T-helper 1 cell (primary cell): ENCODE measurements at places on chromosomes 1 and 21.

DNA sequence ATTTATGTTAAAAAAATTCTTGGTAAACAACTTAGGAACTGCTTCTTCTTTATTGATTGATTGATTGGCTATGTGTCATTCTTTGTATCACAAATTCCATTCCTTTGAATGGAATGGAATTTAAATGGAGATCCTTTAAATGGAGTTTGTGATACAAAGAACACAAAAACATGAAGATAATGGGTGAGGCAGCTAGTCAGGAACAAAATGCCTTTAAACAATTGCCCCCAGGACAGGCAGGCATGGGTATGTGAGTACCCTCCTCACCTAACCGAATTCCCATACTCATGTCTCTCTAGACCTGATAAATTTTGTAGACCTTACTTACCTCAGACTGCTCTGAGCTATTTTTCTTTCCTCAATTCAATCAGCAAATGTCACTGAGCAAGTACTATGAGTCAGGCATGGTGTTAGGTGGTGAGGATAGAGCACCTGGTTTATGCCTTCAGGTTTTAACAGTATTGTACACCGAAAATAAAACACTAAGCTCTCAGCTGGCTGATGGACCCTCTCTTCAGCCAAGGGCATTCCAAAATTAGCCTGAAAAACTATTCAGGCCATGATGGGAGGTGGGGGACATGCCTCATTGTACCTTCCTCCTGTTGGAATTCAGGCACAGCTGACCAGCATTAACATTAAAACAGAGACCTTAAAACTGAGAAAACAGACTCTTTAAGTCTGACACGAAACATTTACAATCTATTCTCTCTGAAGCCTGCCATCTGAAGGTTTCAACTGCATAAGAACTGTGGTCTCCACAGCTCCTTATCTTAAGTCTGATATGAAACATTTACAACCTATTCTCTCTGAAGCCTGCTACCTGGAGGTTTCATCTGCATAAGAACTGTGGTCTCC is 58.9 kb downstream of the OLFML3 start:
- no peak for DNase-seq

GRCh38 chr1:35691080-35691479 is 27.6 kb downstream of the C1orf216 start:
- DNase-seq: no peak

GRCh38 chr1:30410153-30410851 is 313.1 kb downstream of the MATN1 start:
- no peak for DNase-seq

DNA sequence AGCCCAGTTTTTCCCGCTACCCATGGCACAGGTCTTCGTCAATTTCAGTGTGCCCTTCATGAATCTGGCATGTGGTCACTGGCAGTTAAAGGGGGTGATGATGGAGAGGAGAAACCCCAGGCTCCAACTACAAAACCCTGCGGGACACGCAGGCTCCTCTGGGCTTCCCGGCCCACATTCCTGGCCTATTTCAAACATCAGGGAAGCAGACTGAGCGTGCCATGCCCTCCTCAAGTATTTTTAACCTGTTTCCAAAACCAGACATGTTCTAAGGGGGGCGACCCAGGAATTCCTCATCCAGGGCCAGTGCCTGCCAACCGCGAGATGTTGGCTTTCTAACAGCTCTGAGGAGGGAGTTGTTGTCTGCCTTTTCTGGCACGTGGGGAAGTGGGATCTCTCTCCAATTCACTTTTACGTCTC is 85.1 kb downstream of the CAPZB start:
- DNase-seq: no peak

DNA sequence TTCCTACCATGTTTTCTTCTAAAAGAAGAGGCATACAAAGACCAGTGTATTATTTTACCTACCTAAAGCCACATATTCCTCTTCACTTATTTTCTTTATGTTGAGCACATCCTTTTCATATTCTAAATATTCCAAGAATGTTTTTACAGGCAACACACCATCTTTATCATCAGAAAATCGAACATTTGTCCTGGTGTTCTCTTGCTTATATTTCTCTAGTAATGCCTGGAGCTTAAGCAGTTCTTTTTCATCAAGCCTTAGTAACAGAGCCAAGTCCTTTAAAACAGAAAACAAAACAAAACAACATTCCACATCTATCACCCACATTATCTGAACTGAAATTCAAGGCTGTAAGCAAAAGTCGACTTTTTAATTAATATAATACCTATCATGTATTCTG is 88.7 kb downstream of the IARS2 start:
- DNase-seq: no peak

DNA sequence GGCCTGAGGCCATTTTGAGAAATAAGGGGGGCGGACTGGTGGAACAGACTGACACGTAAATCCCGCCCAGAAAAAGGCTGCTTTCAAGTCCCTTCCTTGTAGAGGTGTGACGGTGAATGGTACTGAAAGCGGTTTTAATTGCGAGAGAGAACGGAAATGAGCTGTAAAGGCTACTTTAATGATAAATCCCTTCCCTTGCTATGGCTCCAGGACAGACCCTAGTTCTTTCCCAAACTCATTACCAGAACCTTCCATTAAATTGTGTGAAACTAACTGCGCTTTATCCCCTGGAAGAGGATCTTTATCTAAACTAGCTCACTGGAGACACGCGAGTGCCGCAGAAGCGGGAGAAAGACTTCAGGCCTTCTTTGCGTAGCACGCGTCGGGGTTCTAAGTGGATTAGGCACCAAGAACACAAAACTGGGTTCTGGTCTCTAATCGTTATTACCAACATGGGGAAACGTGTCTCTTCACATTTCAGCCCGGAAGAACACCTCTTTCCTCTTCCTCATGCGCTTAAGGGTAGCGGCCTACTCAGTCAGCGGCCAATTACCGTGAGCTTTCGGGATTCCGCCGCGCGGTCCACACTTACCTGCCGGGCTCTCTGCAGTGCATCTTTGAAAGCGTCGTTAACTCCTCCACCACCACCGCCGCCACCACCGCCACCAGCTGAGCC is 441 bp downstream of the FUBP1 start:
- DNase-seq: peak; percentile 69

DNA sequence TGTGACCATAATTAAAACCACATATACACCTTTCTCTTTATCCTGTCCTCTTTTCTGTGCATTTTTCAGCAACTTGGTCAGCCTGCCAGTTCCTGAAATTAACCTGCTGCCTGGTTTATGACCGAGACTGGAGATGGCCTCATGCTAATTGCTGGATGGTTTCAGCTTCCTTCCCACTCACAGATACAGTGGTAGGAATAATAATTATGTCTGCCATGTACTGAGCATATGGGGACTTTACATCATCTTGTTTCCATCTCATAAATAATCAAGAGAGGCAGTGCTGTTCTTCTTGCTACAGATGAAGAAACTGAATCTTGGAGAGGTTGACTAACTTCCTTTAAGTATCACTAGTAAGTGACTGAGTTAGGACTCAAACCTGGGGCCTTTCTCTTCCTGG is 148.2 kb downstream of the NOS1AP start:
- no peak for DNase-seq

DNA sequence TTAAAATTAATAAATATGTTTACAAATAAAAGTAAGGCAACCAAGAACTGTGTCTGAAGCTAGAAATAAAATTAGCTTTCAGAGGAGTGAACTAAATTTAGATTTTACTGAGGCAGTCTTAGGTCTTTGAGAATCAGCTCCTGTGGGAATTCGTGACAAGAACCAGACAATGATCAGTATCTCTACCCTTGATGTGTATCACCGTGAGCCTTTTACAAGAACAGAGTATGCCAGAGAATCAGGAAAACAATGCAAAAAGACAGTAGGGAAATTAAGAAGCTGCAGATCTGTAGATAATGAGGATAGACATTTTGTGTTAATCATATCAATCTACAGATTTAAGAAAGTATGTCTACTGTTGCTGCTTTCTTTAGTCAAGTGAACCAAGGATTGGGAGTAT is 351.0 kb downstream of the COL11A1 start:
- no peak for DNase-seq

DNA sequence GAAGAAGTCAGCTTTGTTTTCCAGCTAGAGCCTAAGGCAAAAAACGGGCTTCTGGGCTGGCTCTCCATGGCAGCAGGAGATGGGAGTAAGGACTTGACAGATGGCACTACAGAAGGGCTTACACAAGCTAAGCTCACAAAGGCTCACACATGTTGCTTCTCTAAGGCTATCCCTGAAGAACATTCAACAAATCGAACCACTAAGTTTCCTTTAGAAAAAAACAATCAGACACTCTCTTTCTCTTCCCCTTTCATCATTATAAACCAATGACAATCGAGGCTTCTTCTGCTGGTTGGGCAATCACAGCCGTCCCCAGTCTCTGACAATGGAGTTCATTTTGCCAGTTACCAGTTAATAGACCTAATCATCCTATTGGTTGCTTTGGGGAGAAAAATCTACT is 40.5 kb downstream of the TRIT1 start:
- DNase-seq: no peak

- no peak for DNase-seq
These were observed 359.9 kb downstream of the PCP4 start for GRCh38 chr21:40227096-40227495.

GRCh38 chr21:32572574-32573420 is 12.5 kb downstream of the TCP10L start:
- no peak for DNase-seq

- no peak for DNase-seq
These were observed 3.7 kb downstream of the CCDC24 start for GRCh38 chr1:43994794-43995790.

DNA sequence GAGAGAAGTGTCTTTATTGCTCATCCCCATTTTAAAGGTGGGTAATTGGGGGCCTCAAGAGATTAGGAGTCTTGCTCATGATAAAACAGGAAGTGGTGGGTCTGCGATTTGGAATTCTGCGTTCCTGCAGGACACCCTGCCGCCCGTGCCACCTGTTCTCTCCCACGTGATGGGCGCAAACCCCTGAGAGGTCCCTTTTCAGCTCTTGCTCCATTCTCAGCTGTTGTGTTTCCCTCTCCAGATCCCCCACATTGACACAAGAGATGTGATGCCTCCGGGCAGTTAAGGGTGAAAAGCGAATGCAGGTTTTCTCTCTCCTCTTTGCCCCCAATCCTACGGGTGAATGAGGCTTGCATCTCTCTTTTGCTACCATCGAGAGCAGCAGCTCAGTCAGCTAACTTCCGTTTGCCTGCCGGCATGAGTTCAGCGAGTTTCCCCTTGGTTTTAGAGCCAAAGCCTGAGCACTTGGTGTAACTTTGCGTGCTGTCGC is 57.5 kb downstream of the KIF26B start:
- DNase-seq: no peak

GRCh38 chr1:61828805-61829204 is 86.5 kb downstream of the PATJ start:
- DNase-seq: no peak

DNA sequence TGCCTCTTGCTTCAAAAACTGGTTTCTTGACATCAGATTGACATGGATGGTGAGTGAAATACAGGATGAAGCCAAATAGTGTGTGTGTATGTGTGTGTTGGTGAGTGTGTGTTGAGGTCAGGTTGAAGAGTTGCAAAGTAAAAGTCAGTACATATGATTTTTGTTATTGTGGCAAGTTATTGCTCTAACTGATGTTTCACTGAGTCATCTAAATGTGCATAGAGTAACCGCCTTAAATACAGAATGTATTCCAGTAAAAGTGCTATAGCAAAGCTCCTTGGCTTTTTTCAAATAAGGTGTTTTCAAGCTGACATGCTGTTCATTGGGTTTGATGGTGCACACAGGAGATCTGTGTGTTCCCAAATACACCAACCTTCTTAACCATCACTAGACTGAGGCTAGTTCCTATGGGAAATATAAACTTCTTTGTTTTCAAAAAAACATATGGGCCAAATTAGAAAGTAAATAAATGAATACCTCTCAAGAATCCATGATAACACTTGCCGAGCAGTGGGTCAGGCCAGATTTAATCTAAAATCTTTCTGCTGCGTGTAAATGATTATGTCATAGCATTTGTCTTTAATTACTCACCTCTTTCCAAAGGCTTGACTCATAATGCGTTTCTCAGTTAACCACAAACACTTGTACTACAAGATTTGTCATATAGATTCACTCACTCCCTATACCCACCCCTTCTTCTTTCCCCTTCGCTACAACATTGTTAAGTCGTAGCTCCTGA is 151.1 kb downstream of the LYPLAL1 start:
- DNase-seq: peak; percentile 48

DNA sequence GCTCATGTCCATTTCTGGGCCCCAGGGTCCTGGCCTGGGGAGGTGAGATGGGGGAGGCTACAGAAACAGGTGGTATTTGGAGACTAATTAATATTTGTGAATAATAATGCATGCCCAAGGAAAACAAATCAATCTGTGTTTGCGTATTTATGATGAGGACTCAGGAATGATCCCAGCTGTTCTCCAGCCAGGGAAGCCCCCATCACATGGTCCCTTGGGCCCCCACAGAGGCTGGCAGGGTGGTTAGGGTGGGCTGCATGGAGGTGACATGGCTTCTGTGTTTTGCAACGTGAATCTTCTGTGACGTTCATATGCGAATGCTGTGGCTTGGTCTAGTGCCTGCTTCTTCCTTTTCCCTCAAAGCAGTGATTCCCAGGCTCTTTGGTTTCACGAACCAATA is 10.5 kb downstream of the PTPRF start:
- no peak for DNase-seq

DNA sequence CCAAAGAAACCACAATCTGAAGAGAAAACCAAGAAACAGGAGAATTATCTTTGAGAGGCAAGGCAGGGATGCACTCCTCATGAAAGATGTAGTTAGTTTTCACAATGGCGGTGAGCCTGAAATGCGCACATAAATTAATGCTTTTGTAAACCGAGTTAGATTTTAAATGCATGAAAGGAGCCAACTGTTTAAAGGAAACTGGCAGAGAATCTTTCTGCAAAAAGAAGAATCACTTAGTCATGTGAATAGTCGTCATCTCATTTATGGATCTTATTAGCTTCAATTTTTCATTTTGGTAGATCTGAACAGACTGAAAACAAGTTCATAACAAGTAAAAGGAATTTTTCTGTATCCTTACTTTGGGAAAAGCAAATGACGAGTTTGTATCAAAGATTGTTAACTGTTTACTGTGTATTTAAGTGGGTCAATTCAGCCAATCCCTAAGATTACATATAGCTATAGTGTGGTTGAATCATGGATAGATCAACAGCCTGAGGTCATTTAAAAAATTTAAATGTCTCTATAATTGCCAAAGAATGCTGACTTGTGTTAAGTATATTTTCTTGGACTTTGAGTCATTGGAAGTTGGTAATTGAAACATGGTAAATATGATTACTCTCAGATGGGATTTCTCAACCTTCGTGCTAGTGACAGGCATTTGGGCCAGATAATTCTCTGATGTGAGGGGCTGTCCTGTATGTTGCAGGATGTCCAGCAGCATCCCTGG is 226.6 kb upstream of the KAZN start:
- no peak for DNase-seq
